ENCODE measurements at places on chromosomes 13 and 19. TPM values are rescaled to one million over a fixed set of nuclear protein-coding genes. Genes with fewer than 3 reads are reported as not detected.

ZNF667 gene
- 28.5 TPM for total RNA-seq

ZNF835 gene
- 13.0 TPM for total RNA-seq

C19orf18 gene
- 0.82 TPM for total RNA-seq

GPR180 gene
- 10.2 TPM for total RNA-seq

BIVM gene
- 43.2 TPM for total RNA-seq

AKT2 gene
- total RNA-seq: 34.6 TPM

EEF1AKMT1 gene
- total RNA-seq: 11.0 TPM

ADGRE3 gene
- not detected for total RNA-seq

TMEM221 gene
- total RNA-seq: 0.82 TPM

ALG5 gene
- 21.2 TPM for total RNA-seq

KLF1 gene
- 0.41 TPM for total RNA-seq

FXYD7 gene
- total RNA-seq: 10.6 TPM

LILRA2 gene
- total RNA-seq: under 0.01 TPM

MAP1S gene
- 20.8 TPM for total RNA-seq

UHRF1 gene
- total RNA-seq: 6.9 TPM

MYH14 gene
- 0.82 TPM for total RNA-seq

NOP53 gene
- 88.0 TPM for total RNA-seq

FXYD5 gene
- not detected for total RNA-seq

LRRC8E gene
- total RNA-seq: not detected

ATP4A gene
- not detected for total RNA-seq

HCST gene
- total RNA-seq: 0.41 TPM

SIGLEC10 gene
- total RNA-seq: 1.2 TPM

TRPM4 gene
- 4.1 TPM for total RNA-seq

ADGRE1 gene
- total RNA-seq: not detected

ZNF784 gene
- total RNA-seq: 4.5 TPM

SIAH3 gene
- total RNA-seq: 8.2 TPM

CAPS gene
- total RNA-seq: 2.4 TPM

OR7C2 gene
- not detected for total RNA-seq

Data from frontal cortex (tissue), 4 donors.